ENCODE measurements at places on chromosomes 11 and 22.

DNA sequence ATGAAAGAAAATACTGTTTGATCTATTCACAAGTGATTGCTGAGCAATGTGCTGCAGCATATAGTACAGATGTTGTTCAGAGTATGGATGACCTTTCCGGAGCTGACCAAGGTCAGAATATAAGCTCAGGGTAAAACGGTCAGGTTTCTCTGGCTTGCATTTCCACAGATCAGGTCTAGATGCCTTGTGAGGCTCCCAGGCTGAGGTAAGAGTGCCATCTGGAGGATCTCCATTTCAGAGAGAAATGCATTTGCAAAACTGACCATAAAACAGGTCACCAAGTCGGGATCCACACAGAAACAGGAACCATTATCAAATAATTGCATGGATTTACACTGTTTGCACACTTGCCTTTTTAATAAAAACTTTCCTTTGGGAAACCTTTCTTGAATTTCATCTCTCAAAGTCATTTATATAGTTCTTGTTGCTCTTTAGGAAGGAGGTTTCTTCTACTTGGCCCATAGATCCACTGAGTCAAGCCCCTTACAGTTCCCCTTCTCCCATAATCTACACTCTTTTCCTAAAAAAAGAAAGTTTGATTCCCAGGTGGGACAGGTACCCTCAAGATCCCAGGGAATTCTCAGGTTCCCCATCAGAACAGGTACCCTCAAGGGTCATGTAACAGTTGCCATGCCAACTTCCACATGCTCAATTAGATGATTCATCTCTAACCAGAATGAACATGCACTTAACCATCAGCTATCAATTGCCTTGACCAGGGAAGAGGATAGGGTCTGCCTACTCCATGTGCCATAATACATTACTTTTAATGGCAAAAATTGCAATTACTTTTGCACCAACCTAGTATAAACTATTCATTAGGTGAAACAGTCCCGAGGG, 25.0 kb upstream of the TMPRSS5 start:
- no peak for DNase-seq

GRCh38 chr11:92850296-92850826, 119.1 kb upstream of the MTNR1B start:
- no peak for DNase-seq

- peak; percentile 8 for DNase-seq
Measured at GRCh38 chr11:122656631-122657101, 1.1 kb downstream of the UBASH3B start.

- DNase-seq = no peak
Measured at GRCh38 chr22:48391820-48392219, 1435.9 kb downstream of the BRD1 start.

DNA sequence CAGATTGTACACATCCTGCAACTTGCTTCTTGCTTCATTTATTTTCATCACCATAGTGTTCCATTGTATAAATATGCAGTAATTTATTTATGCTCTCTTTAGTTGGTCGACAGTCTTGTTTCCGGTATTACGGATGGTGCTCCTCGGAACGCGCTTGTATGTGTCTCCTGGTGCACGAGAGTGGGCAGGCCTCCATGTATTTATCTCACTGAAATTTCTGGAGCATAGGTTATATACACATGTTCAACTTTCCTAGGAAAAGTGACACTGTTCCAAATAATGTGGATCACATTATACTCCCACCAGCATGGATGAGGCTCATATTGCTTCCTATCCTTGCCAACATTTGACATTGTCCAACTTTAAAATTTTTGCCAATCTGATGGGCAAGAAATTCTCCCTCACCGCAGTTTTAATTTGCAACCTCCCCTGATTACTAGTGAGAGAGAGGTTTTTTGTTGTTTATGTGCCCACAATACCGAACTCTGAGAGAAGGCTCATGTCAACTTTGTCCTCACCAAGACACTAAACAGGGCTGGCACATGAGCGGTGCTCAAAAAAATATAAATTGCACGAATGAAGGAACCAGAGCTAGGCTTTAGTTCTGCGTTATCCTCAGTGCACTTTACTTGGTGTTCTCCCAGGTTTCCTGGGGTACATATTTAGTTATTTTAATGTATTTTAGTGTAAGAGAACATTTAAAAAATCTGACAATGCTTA, 3.8 kb downstream of the CSNK2A3 start:
- no peak for DNase-seq

DNA sequence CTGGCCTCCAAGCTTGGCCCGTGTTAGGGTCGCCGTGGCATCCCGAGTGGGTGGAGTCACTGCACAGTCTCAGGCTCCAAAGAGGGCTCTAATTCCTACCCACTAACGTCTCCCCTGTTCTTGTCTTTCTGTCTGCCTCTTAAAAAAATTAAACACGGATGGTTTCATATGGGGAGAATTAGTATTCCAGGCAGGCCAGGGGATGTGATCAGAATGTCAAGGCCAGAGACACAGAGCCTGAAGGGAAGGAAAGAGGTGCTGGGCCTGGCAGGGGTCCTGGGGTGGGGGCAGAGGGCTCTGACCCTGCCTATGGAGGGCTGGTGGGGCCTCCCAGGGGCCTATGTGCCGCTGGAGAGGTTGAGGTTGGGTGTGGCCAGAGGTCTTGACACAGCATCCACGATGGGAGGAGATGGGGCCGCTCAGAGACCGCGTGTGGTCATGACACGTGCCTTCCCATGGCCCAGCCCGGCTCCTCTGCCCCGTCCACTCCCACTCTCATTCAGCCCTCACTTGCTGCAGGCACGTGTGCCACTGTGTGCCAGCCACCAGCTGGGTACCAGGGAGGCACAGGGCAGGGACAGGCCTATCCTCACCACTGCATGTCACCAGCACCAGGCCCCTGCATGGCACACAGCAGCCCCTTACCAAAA, 56.5 kb downstream of the FLRT1 start:
- no peak for DNase-seq

- DNase-seq = no peak
Measured at GRCh38 chr22:49215840-49216239, 611.8 kb downstream of the BRD1 start.

- no peak for DNase-seq
Measured at GRCh38 chr11:88475991-88476418, 138.5 kb upstream of the CTSC start.

DNA sequence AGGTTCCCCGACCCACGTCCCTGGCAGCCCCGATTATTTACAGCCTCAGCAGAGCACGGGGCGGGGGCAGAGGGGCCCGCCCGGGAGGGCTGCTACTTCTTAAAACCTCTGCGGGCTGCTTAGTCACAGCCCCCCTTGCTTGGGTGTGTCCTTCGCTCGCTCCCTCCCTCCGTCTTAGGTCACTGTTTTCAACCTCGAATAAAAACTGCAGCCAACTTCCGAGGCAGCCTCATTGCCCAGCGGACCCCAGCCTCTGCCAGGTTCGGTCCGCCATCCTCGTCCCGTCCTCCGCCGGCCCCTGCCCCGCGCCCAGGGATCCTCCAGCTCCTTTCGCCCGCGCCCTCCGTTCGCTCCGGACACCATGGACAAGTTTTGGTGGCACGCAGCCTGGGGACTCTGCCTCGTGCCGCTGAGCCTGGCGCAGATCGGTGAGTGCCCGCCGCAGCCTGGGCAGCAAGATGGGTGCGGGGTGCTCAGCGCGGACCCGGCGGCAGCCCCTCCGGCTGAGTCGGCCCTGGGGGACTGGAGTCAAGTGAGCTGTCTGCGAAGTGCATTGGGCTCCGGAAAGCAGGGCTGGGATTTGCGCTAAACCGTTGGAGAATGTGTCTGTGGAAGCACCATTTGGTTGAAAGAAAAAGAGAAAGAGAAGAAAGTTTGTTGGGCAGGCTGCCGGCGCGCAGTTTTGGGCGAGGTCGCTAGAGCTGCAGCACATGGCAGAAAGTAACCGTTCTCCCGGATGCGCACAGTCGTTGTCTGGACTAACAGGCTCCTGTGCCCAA, at the start of gene CD44:
CD44 (plus strand) TSS at position 229 of the 779 bp plus-strand sequence; CDS start at position 362, 133 bp downstream.
- DNase-seq = peak; percentile 53

DNA sequence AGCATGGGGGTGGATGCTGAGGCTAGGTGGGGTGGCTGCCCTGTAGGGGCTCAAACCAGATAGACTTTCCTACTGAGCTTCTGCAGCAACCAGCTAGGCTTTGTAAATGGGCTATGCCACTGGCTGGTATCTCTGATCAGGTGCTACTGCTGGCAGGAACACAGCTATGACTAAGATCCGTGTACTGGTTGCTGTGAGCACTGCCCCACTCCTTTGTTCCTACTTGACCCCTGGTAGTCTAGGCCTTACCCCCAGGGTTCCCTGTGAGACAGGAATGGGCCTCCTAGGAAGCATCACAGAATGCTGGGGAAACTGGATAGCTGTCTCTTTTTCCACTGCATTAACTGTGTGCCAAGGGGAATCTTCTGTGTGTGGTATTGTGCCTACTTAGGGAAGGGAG, 58.4 kb upstream of the GAB2 start:
- no peak for DNase-seq

GRCh38 chr22:37827056-37827455, 3.9 kb downstream of the GALR3 start:
- DNase-seq = no peak

- peak; percentile 64 for DNase-seq
Measured at GRCh38 chr11:9461063-9461759, 399 bp downstream of the ZNF143 start.

GRCh38 chr11:86442420-86442819, 67.7 kb downstream of the CCDC81 start:
- no peak for DNase-seq

GRCh38 chr11:17894929-17895658, 117.8 kb downstream of the SERGEF start:
- DNase-seq = no peak

Measured in activated T-helper 1 cell treated with anti-CD3 and anti-CD28 coated beads, Interleukin-2, amount 50 U/mL, for 16 hours (primary cell).